ENCODE measurements at places on chromosomes 13 and 19.

DNA sequence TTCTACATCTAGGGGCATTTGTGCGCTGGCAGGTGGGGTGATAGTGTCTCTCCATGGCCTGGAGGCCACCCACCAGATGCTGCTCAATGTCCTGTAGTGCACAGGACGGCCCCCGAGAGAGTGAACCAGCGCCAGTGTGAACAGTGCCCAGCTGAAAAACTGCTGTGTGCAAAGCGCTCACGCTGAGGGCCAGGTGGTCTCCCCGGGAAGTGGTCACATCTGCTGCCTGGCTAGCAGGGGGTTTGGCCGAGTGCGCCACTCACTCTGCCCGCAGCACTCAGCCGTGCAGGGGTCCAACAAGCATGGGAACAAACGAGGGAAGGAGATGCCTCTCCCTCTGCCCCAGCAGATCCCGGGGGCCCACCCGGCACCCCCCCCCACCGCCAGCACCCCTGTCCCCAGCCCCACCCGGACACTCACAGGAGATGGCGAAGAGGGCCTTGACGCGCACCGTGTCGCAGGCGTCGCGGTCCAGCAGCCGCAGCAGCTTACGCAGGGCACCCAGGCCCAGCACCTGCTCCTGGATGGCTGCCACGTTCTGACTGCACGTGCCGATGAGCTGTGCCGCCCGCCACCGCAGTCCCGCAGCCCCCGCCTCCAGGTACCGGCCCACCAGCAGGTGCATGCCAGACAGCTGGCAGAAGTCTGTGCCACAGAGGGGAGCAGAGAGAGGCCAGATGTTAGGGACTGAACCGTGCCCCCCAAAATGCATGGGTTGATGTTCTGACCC, 5.8 kb downstream of the HSPBP1 start:
- no peak for DNase-seq

DNA sequence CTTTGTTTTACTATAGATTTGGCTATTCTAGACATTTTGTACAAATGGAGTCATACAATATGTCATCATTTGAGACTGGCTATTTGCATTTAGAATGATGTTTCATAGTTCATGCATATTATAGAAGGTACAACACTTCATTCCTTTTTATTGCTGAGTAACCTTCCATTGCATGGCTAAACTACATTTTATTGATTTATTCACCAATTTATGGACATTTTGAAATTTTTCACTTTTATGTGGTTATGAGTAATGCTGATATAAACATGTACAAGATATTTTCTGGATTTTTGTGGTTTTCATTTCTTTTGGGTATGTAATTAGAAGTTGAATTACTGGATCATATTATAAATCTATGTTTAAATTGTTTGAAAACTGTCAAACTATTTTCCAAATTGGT, 710.3 kb upstream of the SLITRK5 start:
- DNase-seq, result no peak

- no peak for DNase-seq
These were observed 88.0 kb downstream of the PCCA start for GRCh38 chr13:100176801-100177400.

- no peak for DNase-seq
These were observed 7.9 kb upstream of the FRY start for GRCh38 chr13:32023698-32024097.

GRCh38 chr13:21059641-21060337, 1.6 kb downstream of the LATS2 start:
- DNase-seq, result no peak
